AG10803 (cell line): ENCODE measurements at places on chromosomes 3 and 15.

GRCh38 chr15:52746162-52746757 lies 43.9 kb downstream of the ONECUT1 start:
- no peak for DNase-seq

GRCh38 chr3:190269101-190269500 lies 53.1 kb downstream of the CLDN1 start:
- DNase-seq: peak; percentile 54

DNA sequence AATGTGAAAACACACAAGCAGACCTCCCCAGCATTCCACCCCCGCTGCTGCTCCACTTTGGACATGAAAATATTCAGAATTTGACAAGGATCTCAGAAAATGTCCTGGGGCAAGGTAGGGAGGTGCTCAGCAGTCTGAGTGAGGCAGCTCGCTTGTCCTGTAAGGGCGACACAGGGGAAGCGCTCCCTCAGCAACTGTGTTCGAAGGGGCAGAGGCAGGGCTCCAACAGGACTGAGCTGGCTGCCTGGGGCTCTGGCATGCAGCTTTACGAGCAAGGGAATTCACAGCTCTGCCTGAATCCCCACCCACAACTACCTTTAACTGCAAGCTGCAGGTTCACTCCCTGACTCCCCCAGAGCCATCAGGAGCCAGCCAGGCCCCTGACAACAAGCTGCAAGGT lies 287.0 kb upstream of the LYSMD4 start:
- DNase-seq: no peak

DNA sequence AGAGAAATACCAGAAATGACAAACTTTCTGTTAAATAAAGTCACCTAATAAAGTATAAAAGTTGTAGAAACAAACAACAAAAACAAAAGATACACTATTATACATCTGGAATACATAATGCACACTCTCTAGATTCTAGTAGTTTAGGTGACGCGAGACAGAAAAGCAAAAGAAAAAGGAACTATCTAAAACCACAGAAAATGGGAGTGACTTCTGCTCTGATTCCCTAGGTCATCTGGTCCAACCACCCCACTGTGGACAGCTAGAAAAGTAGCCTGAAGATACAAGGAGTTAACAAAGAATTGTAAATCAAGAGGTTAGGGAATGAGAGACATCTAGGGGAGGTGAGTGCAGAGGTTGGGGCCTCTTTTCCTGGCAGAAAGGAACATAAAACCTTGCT lies 39.1 kb downstream of the DHX36 start:
- DNase-seq: no peak

- no peak for DNase-seq
Measured at GRCh38 chr3:274927-275326, 78.4 kb downstream of the CHL1 start.

GRCh38 chr3:16513141-16514020 lies at the start of gene RFTN1:
RFTN1 (minus strand) TSS chr3:16513699; CDS start chr3:16493869, 19,830 bp downstream.
- peak; percentile 61 for DNase-seq

- peak; percentile 12 for DNase-seq
Measured at GRCh38 chr15:79523266-79523665, 91.1 kb downstream of the MINAR1 start.

DNA sequence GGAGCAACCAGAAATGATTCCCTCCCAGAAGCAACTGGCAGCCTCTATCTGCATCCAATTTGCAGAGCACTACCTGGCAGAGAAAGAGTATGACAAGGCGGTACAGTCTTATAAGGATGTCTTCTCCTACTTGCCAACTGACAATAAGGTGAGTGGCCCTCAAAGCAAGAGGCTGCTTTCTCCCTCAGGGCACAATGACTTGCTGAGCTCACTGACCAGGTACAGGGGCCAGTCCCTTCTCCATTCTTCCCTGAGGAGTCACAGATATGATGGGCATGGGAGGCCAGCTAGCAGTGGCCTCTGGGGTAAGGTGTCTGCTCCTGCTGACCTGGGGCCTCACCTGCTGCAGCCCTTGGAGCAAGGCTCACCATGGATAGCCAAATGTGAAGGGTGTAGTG lies 20.3 kb downstream of the CSRNP1 start:
- DNase-seq: no peak

DNA sequence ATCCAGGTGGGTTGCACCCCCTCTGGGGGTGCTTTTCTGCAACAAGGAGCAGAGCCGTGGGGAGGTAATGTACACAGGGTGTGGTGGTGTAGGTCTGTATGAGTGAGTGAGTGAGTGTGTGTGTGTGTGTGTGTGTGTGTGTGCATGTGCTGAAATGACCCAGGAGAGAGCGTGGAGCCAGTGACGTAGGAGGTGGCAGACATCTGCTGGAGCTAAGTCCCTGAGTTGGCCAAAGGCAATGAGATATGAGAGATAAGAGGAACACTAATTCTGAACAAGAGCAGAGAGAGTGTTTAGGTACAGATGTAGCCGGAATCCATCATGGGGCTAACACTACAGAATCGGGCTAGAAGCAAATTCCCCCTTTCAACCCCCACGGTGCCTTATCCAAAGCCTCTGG lies 27.6 kb downstream of the BDH1 start:
- DNase-seq: no peak

DNA sequence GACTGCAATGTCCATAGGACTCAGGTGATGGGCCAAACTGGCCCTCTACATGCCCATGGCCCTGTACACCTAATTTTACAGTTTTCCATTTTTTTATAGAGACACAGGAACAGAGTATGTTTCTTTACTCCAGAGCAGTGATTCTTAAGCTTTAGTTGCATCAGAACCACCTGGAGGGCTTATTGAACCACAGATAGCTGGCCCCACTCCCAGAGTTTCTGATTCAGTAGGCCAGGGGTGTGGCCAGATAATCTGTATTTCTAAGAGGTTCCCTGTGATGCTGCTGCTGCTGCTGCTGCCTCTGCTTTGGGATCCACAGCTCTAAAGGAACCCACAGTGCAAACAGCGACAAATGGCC lies 5.1 kb downstream of the RBP1 start:
- peak; percentile 69 for DNase-seq

- no peak for DNase-seq
Measured at GRCh38 chr3:24139463-24140412, 194.7 kb downstream of the NR1D2 start.
